ENCODE measurements at places on chromosomes 3 and 15.

- no peak for DNase-seq
These were observed 5.6 kb downstream of the ALPK3 start for GRCh38 chr15:84822653-84823281.

- no peak for DNase-seq
These were observed 72.2 kb upstream of the ADPGK start for GRCh38 chr15:72855791-72856190.

DNA sequence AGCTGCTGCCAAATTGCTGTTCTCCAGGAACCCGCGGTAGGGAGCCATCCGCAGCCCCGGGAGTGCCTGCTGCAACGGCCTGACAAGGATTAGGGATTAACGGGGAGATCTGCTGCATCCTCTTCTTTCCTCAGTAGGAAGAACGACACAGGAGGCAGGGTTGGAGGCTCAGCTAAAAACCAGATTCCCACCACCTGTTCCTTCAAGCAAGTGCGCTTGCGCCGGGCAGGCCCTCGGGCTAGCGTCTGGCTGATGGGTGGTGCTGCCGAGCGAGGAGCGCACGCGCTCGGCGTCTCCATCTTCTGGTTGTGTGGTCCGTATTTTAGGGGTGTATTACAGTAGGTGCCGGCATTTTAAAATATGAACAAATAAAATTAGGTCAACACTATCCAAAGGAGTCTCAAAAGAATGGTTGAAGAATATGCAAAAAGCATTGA, 25.4 kb upstream of the SLC25A26 start:
- peak; percentile 19 for DNase-seq

- DNase-seq: no peak
These were observed 37.4 kb downstream of the SLC9A9 start for GRCh38 chr3:143810953-143811265.

DNA sequence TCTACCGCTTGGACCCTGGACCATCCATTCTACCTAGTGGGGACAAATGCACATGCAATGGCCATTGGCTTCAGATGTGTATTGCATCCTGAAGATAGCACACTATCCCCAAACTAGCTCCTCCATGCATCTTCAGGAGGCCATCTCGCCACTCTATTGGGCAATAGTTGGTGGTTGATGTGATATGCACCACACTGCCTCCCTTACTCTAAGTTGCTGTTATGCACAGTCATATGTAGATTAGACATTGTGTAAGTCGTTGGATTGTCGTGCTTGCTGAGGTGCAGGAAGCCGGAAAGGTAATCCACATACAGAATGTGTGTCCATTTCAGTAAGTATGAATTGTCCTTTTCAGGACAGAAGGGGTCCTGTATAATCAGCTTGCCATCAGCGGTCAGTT, 26.7 kb upstream of the PLA2G4D start:
- DNase-seq: no peak

- DNase-seq: no peak
These were observed 11.1 kb downstream of the CAPN7 start for GRCh38 chr3:15217011-15217671.

DNA sequence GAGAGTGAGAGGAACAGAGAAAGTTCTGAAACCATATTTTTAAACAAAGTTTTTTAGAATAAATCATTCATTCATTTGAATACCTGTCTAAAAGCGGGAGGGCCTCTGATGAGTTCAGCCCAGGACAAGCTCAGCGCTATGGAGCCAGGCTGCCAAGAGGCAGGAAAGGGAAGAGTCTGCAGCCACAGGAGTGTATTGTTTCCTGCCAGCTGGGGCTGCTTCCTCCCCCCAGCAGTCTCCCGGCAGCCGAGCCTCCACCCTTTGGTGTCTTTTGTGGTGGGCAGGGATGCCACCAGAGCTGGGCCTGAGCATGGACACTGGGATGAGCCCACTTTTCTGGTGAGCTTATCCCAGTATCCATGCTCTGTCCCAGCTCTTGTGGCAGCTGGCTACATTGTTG, 199.5 kb upstream of the TPRG1 start:
- DNase-seq: no peak

GRCh38 chr3:179526989-179527391, 35.7 kb upstream of the ACTL6A start:
- peak; percentile 9 for DNase-seq

Data from GM04504 (cell line).